ENCODE measurements at places on chromosomes 13 and 19.
A peak's percentile ranks its signal among the peaks of the same experiment; 100 is the strongest.

DNA sequence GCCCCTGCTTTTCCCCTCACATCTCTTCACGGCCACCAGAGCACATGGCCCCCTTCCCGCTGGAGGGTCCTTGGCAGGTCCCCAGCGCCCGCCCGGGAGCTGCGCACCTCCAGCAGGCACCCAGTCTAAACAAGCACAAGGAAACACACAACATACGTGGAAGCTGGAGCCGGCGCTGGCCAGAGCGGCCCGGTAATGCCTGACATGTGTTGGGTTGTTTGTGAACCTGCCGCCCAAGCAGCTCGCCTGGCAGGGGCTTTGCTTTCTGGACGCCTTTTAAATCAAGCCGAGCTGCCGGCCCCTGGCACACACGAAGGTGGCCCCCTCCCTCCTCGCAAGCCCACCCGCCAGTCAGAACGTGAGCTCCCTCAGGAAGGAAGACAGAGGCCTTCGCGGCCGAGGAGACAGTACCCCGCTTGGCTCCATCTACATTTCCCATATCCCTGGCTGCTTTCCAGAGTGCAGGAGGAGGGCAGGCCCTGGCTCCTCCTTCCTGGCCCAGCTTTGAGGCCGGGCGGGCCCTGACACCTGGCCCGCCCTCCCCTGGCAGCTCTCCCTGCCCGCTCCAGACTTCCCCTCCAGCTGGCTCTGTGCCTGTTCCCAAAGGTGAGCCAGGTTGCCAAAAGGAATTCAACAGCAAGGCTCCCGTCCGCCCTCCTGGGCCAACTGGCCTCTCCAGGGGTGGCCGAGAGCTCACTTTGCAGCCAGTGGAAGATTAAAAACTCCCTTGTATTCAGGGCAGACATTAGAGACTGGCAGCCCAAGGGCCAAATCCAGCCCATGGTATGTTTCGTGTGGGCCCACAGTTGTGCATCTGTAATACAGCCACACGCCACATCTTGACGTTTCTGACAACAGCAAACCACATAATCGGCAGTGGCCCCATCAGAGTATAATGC lies 28.7 kb downstream of the COMP start:
- DNase-seq = no peak

DNA sequence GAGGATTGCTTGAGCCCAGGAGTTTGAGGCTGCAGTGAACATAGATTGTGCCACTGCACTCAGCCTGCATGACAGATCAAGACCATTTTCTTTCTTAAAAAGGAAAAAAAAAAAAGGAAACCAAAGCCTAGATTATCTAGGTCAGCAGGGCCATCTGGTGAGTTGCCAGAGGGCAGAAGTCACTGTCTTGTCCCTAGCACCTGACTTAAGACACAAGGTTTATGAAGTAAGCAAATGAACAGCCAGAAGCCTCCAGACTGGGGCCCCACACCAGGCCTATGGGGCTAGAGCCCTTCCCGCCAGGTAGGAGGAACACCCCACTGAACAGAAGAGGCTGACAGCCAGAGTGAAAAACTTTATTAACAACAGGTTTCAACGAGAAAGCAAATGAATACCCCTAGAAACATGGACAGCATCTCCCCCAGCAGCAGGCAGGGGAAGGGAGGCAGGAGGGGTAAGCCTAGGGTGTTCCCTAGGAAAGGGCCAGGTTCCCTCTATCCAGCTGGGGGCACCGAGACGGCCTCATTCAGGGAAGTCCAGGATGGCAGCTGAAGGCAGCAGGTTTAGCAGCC lies 1.2 kb downstream of the WDR83 start:
- no peak for DNase-seq

DNA sequence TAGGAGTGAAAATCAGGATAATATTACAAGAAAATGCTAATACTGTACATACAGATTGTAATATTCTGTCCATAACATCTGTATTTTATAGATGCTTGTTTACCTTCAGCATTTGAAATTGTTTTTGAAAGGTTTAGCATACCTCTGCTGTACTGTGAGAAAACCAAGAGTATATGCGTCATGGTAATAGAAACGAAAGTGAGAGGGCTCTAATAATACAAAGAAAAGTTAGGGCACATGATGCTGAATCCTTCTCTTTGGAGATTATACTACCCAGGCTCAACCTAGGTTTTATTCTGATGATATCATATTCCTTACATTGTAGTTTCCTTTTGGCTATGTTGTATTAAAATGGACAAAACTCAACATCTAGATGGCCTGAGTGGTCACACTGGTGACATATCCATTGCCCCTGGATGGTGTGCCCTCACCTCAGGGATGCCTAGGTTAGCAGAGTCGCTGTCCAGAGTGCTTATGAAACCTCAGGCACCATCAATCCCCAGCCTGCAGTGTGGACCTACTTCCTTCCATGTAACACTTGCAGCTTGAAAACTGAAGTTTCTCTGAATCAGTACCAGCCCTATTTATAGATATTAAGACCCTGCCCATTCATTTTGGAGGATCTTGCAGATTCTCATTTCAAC lies 253.7 kb downstream of the KCTD12 start:
- DNase-seq = peak; percentile 77

- peak; percentile 62 for DNase-seq
Measured at GRCh38 chr13:46866150-46866549, 30.7 kb downstream of the HTR2A start.

DNA sequence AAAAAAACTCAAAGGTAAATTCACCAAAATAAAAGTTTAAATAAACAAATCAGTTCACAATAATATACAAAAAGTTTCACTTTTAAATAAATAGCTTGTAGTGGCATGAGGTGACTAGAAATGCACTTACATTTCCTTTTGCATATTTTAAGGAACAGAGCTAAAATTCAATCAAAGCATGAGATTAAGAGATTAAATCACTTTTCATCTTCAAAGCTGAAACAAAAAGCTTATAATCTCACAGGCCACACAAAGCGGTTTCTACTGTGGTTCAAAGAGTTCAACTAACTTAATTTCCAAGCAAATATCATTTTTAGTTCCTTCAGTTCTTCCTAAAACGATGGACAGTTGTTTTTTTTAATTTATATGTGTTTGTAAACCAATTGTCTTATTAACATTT lies 38.9 kb downstream of the TSC22D1 start:
- DNase-seq = no peak

- DNase-seq = peak; percentile 60
Measured at GRCh38 chr19:44003461-44004009, 778 bp downstream of the ZNF230 start.

DNA sequence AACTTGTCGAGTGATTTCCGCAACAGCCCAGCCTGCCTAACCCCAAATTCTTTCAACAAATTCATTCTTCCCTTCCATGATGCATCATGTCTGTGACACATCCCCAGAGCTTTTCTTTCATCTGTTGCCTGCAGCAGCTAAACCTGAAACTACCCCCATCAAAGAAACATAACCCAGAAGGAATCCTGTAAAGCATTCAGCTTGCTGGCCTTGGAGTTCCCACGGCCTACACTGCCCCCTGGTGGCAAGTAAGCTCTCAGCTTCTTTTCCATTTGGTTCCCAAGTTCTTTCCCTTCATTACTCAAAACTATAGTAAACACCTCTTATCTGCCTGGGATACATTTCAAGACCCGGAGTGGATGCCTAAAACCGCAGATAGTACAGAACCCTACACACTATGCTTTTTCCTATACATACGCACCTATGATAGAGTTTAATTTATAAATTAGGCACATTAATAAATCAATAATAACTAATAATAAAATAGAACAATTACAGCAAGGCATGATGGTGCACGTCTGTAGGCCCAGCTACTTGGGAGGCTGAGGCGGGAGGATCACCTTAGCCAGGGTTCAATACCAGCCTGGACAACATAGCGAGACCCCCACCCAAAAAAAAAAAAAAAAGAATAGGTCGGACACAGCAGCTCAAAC lies 7.4 kb downstream of the ETHE1 start:
- DNase-seq = peak; percentile 91

GRCh38 chr13:23735329-23735728 lies 153.9 kb downstream of the MIPEP start:
- no peak for DNase-seq

DNA sequence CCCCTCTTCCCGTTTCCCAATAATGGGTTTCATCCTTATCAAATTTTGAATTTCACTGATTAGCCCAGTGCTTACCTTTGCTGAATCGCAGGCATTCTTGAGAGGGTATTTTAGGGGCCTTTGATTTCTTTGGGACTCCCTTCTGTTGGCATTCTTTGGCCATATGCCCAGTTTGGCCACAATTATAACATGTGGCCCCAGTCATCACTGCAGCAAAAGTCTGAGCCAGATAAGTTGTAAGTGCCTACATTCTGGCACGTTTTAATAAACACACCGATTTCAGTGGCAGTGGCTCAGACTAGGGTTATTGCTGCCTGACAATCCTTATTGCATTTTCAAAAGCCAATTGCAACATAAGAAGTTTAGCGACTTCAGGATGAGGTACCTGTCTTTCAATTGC lies 41.4 kb downstream of the ZNF726 start:
- DNase-seq = no peak

DNA sequence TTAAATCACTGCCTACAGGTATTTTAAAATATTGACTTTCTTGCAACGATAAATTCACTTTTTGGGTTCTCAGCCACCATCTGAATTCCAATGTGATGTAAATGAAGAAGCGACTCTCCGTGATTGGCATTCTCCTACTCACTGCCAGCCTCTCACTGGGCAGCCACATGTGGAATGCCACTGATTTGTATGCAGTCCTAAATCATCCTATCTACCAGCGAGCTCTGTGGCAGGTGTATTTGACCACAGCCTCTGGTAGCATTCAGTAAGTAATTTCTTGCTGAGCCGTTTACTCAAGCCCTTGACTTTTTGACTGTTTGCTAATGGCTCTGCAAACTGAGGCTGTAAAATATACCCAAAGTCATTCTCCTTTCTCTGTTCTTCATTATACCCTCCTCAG lies 559.0 kb upstream of the SLC10A2 start:
- no peak for DNase-seq

Data from endodermal cell (in vitro differentiated cells).